Epithelial cell of prostate (primary cell): ENCODE measurements at places on chromosomes 3 and 15.

DNA sequence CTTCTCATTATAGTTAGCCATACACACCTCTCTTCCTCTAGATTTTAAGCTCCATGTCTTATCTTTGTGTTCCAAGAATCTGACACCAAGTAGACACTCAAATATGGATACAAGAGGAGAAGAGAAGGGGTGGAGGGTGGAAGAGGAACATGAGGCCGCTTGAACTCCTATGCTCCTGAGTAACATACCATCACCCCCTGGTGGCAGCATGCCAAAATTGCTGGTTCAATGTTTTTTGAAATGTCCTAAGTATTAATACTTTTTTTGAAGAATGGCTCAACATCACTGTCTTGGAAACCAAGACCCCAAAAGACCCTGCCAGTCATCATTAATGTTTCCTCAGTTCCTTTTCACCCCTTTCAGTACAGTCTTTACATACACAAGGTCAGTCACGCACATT, 71.8 kb upstream of the HACD2 start:
- DNase-seq = no peak

GRCh38 chr3:142645236-142645793, 49.1 kb downstream of the PLS1 start:
- peak; percentile 57 for DNase-seq

- no peak for DNase-seq
These were observed 363.6 kb downstream of the NR2F2 start for GRCh38 chr15:96693990-96694517.

GRCh38 chr15:44028349-44028748, 166.7 kb downstream of the FRMD5 start:
- DNase-seq = no peak

DNA sequence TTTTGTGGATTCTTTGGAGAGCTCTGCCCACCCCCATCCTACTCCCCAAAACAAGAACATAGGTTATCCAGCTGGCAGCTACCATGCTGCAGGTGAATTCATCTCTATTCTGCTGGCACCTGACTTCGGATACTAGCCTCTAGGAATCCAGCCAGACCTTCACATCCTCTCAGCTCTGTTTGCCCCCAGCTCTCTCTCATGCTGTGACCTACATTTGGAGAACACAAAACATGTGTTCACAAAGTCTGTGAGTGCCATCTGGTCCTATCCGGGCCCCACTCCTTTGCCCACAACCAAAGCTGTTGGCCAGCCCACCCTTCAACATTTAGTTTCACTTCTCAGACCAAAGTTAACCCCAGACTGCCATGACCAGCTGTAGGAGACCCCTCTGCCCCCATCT, 89.4 kb upstream of the C3orf80 start:
- no peak for DNase-seq

DNA sequence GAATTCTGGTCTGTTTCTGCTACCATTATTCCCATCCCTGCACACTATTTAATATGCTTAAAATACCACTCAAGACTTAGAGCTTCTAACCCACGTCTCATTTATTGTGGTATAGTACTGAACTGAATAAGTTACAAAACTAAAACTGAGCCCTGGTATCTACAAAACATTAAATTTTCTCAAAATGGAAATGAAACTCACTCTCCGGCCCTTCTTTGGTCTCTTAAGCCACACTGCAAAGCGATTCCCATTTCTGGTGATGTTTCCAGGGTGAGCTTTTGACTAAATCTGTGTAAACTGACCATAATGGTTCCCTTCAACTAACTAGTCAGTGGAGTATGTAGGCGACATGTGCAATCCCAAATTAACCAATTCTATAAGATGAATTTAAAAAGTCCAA, 18.6 kb downstream of the KPNA4 start:
- no peak for DNase-seq

DNA sequence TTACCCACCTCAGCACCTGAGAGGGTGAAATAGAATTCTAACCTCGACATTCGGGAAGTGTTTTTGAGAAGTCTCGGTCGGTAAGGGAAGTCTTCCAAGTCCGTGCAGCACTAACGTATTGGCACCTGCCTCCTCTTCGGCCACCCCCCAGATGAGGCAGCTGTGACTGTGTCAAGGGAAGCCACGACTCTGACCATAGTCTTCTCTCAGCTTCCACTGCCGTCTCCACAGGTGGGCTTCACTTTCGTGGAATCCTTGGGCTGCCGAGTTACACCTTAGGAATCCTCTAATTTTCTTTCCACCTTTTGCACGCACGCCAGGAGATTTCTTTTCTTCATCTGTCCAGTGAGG, 775 bp downstream of the CCNDBP1 start:
- DNase-seq = no peak

DNA sequence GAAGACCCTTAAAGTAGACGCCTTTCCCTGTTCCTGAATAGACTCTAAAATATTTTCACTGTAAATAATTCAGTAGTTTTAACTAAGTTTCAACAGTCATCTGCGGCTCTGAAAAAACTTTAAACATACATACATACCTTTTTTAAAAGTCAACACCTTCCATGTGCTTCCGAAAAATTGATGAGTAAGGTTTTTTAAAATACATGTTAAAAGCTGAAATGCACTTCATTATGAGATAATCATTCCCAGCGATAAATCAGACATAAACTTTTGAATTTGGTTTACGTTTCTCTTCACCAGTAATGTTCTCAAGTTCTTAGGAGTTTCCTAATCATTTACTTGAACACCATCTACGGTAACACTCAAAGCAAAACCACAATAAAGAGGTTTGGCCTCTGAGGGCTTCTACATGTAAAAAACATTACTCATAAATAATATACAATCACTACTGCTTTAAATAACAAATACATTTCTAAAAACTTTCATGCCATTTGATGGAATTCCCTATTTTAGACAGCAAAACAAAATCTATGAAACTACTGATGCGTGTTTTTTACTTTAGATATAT, 403.5 kb downstream of the SHQ1 start:
- no peak for DNase-seq

DNA sequence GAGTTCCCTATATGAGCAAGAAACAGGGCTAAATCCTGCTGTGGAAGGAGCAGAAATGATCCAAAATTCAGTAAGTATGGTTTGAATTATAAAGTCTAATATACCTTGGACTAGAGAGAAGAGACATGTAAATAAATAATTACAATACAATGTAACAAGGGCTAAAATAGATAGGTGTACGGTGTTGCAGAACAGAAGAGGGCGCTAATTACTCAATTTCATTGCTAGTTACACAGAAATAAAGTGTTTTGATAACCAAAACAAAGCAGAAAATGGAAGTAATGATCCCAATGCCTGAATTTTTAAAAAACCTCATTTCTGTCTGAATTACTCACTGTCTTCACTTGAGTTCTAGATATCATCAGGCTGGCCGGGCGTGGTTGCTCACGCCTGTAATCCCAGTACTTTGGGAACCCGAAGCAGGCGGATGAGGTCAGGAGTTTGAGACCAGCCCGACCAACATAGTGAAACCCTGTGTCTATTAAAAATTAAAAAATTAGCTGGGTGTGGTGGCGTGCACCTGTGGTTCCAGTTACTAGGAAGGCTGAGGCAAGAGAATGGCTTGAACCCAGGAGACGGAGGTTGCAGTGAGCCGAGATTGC, 8.3 kb upstream of the PLCH1 start:
- DNase-seq = no peak

GRCh38 chr15:58889363-58889762, 44.1 kb downstream of the SLTM start:
- no peak for DNase-seq

DNA sequence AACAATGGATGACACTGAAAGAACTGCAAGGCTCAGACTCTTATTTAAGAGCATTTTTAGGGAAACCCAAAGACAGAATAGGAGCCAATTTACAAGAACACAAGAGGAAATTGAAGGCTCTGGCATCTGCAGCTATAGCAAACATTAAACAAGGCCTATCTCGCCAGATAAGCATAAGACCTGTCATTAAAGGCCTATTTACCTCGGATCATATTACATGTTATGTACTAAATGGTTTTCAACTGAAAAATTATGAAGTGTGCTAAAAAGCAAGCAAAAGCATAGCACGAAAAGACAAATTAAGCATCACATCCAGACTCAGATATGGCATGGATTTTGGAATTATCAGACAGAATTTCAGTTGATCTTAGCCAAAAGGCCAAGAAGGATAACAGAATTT, 617.1 kb downstream of the SQOR start:
- no peak for DNase-seq

- DNase-seq = no peak
These were observed 343.0 kb upstream of the PLSCR5 start for GRCh38 chr3:146948186-146948585.

DNA sequence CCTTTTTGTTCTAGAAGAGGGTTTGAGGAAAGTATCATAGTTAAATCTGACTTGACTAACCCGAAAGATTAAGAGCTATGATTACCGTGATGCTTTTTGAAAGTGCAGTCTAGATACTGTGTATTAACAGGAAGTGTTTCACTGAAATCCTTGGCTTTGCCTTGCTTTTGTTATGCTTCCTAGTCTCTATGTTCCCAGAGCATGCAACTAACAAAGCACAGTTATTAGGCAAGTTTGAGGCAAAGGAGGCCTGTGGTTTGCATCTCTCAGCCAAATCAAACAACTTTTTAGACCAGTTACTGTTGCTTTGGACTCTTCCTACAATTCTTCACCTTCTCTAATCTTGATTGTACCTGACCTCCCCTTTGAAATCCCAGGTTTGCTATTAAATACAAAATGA, 3.9 kb downstream of the LXN start:
- no peak for DNase-seq

GRCh38 chr3:54047568-54047967, 74.8 kb upstream of the CACNA2D3 start:
- no peak for DNase-seq

- no peak for DNase-seq
These were observed 401 bp downstream of the SEC11A start for GRCh38 chr15:84715441-84716035.
